ENCODE measurements at places on chromosomes 2 and 18.

DNA sequence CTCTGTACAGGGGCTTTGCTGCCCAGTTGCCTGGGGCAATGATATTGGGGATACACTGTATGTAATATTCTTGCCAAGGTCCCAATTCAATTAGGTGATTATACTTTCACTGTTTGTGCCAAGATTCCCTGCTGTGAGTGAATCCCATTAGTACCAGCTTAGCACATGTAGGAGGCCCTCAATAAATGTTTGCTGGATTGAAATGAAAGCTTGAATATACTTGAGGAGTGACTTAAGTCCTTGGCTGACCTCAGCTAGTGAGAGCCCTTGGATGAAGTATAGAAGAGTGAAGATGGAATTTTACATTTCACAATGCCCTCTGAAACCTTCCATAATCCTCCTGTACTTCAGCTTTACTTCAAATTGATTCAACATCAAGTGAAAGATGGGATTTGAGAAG is 102.9 kb downstream of the GATA6 start:
- DNase-seq, result no peak

DNA sequence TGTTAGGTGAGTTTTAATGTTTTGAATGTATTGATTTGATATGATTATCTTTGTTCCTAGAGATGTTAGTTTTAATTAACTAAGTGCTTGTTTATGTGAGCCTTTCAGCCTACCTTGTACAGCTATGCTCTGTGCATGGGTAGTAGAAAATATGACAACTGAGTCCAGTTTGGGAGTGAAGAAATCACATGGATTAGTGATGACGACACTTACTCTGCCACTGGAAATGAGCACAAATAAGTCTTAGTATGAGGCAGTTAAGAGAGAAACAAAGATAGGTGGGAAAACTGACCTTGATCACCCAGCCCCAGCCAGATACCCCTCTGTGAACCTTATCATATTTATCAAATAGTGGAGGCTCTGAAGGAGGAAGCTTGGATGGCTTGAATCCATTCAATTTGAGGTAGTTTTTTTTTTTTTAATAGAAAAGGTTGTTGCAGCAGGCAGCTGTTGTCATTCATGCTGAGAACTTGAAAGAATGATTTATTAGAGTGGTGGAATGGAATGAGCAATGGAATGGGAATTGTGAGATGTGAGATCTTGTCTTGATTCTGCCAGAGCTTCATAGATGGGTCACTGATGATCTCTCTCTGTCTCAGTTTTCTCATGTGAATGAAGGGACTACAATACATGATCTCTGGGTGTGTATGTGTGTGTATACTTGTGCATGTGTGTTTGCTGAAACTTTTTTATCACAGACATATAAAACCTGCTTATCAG is 96.4 kb downstream of the MAP3K20 start:
- no peak for DNase-seq

GRCh38 chr18:36408606-36409005 is 111.1 kb downstream of the FHOD3 start:
- no peak for DNase-seq

DNA sequence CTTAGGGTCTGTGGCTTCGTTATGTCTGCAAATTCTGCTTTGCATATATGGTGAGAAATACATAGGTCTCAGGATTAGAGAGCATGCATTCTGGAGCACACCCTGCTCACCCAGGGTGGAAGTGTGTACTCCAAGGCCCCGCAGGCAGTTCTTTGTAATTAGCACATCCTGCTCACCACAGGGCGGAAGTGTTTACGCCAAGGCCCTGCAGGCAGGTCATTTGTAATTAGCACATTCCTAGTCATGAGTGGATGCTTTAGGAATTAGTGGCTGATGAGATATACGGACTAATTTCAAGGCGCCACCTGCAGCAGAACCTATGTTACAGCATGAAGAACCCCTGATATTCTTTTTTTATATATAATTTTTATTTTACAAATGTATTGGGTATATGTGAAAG is 4.2 kb downstream of the ALLC start:
- no peak for DNase-seq

DNA sequence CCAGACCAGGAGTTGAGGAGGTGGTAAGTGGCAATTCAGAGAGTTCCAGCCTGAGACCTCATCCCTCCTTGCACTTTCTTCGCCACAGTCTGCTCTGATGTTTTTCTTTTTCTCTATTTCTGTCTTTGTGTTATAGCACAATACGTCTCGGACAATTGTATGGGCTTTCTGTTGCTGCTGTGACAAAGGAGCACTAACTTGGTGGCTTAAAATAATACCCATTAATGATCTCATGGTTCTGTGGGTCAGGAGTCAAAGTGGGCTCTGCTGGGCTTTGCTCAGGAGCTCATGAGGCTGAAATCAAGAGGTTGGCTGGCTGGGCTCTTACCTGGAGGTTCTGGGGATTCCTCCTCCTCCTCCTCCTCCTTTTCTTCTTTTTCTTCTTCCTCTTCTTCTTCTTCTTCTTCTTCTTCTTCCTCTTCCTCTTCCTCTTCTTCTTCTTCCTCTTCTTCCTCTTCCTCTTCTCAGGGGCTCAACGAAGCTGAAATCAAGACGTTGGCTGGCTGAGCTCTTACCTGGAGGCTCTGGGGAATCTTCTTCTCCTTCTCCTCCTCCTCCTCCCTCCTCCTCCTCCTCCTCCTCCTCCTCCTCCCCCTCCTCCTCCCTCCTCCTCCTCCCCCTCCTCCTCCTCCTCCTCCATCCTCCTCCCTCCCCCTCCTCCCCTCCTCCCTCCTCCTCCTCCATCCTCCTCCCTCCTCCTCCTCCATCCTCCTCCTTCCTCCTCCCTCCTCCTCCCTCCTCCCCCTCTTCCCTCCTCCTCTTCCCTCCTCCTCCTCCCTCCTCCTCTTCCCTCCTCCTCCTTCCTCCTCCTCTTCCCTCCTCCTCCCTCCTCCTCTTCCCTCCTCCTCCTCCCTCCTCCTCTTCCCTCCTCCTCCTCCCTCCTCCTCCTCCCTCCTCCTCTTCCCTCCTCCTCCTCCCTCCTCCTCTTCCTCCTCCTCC is 104.0 kb downstream of the GATA6 start:
- no peak for DNase-seq

DNA sequence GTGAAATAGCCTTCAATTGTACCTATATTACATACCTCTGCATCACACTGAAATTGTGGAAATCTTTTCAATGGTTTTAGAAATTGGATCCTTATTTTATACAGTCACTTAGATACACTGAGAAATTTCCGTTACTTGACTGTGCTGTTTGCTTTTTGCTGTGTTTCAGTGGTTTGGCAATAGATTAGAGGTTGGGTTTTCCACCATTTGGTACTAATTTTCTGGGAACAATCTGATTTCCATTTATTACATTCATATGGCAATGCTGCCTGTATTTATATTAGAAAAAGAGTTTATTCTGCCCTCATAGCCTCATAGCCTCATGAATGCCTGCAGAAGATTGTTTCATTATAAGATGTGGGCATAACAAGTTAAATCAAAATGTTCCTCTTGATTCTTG is 285.0 kb downstream of the GULP1 start:
- no peak for DNase-seq

GRCh38 chr18:44732238-44732563 is 51.5 kb downstream of the SETBP1 start:
- no peak for DNase-seq

- DNase-seq, result no peak
These were observed 1281.6 kb upstream of the TMEFF2 start for GRCh38 chr2:193476171-193476800.

DNA sequence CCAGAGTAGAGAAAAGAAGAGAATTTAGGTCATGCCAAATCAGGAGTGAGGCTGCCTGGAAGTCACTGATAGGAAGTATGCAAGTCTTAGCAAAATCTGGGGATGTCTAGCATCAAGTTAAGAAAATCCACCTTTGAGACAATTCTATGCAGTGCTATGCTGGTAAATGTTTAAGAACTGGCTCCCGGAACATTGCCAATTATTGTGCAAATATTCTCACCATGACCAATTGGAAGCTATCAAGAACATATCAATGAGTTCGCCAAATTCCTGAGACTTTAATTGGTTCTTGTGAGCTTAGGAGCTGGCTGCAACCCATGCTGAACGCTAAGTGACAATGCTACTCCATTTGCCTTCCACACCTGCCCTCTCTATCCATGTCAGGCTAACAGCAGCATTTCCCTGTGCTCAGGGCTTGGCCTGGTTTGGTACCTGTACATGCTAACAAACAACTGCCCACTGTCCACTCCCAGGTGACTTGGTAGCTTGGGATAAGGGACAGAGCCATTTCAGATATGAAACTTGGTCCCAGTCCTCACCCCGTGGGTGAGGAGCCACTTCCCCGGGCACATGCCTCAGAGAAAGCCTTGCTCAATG is 172.9 kb upstream of the KLHL29 start:
- no peak for DNase-seq

DNA sequence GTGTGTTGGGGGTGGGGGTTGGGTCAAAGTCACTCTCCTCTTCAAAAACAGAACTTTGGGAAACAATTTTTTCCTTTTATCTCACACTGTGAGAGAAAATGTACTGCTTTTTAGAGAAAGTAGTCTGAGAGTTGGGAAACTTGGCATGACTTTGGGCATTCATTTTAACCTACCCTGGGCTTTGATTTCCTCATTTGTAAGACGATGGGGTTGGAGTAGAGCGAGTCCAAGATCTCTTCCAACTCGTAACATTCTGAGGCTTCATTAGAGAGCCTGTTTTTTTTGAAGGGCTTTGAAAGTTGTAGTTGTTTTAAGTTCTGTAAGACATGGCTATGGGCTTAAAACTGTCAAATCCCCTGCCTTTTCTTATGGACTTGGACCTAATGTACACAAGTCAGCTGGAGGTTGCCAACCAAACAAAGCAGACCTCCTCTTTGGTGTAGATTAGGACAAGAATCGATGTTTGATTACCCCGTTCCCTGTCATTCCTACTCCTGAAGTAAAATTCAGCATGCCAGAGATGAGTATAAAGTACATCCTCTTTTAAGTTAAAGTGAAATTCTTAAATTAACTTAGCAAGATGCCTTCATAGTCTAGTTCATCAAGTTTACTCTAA is 8.4 kb downstream of the PHLPP1 start:
- DNase-seq, result no peak

DNA sequence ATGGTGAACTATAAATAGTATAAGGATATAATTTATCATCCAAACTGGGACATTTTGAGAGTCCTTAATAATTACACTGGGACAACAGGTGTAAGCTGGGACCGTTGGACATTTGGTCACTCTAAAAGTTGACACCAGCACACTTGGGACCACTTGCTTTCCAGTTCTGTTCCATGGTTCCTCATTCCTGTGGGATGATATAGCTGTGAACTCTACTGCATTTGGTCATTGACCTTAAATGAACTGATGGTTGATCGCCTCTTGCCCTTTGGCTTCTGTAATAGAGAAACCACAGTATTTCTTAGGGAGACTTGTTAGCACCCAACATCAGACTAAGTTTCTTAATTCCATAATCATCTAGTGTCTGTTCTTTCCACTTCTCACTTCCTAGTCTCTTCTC is 46.7 kb downstream of the EML6 start:
- DNase-seq, result no peak

DNA sequence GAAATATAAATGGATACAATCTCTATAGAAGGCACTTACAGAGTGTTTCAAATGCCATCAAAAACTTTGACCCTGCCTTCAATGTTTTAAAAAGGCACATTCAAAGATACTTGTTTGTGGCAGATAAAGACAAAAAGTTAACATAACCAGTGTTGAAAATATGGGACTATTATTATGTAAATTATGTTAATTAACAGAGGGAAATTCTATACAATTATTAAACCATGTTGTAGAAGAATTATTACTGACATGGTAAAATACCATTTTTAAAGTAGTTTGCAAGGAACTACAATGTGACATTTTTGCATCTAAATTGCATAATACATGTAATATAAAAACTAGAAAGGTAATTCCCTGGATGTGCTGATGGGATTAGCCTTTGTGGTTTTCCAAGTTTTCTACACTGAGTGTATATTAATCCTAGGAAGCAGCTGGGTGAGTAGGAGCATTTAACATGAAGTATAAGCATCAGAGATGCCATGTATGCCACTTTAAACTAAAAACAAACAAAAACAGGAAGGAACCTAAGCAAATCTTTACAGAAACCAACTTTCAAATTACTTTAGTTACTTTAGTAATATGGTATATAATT is 21.7 kb downstream of the MIB1 start:
- DNase-seq, result no peak

GRCh38 chr2:207478572-207478971 is 51.2 kb upstream of the CREB1 start:
- no peak for DNase-seq

DNA sequence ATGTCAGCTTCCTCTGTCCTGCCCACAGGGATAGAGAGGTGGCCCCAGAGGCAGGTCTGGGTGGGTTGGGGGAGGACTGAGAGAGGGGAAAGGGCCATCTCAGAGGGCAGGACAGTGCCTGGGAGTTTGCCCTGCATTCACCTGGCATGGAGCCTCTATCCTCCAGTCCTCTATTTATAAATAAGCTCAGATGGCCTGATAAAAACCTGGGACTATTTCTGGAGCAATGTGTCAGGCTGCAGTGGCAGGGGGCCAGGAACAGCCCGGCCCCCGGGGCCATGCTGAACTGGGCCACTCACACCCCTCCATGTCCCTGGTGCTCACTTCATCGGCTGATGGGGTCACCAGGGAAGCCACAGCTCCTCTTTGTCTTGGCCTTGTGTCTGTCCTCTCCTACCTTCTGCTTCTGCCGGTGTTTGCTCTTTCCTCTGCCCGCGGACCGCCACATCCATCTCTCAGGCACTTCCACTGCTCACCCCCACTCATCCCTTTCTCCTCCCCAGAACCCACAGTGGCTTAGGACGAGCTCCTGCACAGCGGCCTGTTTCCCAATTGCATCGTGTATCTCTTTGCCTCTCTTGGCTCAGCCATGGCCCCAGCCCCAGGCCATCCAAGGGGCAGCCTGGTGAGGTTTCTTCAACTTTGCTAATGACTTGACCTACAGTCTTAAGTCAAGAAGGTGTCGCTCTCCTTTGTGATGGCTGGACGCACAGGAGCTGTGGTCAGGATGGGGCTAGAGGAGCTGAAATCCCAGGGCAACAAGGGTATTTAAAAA is 38.8 kb downstream of the SCTR start:
- DNase-seq, result no peak

GRCh38 chr2:224403657-224404056 is 1.8 kb upstream of the FAM124B start:
- no peak for DNase-seq

- no peak for DNase-seq
These were observed 75.5 kb downstream of the AFF3 start for GRCh38 chr2:100066856-100067255.

GRCh38 chr2:154693741-154694340 is 4.7 kb upstream of the KCNJ3 start:
- no peak for DNase-seq

- DNase-seq, result no peak
These were observed 82.7 kb downstream of the FAM168B start for GRCh38 chr2:131010566-131010965.
